Epithelial cell of alveolus of lung (primary cell): ENCODE measurements at places on chromosomes 16 and 17. TPM values are rescaled to one million over a fixed set of nuclear protein-coding genes. Genes with fewer than 3 reads are reported as not detected.

The CACNG1 gene
- total RNA-seq: not detected in 2 replicates

The PPL gene
- total RNA-seq: 1.3 and 7.2 TPM in 2 replicates

The SSTR5 gene
- 0.32 TPM in 1 of 2 replicates, not detected in the other for total RNA-seq

The CCDC78 gene
- 4.8 TPM in 1 of 2 replicates, not detected in the other for total RNA-seq

The CA10 gene
- total RNA-seq: not detected in 2 replicates

The NPIPA5 gene
- total RNA-seq: 0.52 TPM in 1 of 2 replicates, not detected in the other
